A172 (cell line): ENCODE measurements at places on chromosomes 5 and 9. TPM values are rescaled to one million over a fixed set of nuclear protein-coding genes. Genes with fewer than 3 reads are reported as not detected.

Gene ITK
- total RNA-seq, result 0.19 and 0.69 TPM in 2 replicates

Gene OMD
- total RNA-seq, result not detected in 2 replicates

Gene SPARC
- 3,811 and 5,357 TPM in 2 replicates for total RNA-seq

Gene TIMD4
- not detected in 2 replicates for total RNA-seq

Gene TEX10
- 69.0 and 75.4 TPM in 2 replicates for total RNA-seq

Gene CTSV
- 41.3 and 41.7 TPM in 2 replicates for total RNA-seq

DNA sequence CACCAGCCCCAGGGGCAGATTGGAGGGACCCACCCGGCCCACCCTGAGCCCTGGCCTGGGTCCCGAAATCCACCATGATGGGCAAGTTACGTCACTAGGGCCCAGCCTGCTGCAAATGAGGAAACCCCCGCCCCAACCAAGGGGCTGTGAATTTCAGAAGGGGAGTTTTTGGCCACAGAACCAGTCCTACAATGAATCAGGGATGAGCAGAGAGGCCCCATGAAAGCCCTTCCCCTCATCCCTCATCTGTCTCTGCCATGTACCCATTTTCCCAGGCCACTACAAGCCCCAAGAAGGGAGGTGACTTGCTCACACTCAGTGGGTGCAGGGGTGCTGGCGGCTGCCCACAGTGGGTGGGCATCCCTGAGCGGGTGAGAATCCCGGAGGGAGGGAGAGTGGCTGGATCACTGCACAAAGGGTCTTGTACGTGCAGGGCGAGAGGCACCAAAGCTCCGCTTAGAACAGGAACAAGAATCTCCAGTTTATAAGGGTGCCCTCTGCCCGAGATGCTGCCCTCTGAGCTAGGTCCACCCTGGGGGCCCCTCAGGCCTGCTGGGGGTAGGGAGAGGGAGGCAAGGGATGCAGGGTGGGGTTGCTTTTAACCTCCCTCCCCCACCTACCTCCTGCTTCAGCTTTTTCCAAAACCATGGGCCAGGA lies 10.4 kb upstream of the TCF7 start:
- DNase-seq, result no peak

DNA sequence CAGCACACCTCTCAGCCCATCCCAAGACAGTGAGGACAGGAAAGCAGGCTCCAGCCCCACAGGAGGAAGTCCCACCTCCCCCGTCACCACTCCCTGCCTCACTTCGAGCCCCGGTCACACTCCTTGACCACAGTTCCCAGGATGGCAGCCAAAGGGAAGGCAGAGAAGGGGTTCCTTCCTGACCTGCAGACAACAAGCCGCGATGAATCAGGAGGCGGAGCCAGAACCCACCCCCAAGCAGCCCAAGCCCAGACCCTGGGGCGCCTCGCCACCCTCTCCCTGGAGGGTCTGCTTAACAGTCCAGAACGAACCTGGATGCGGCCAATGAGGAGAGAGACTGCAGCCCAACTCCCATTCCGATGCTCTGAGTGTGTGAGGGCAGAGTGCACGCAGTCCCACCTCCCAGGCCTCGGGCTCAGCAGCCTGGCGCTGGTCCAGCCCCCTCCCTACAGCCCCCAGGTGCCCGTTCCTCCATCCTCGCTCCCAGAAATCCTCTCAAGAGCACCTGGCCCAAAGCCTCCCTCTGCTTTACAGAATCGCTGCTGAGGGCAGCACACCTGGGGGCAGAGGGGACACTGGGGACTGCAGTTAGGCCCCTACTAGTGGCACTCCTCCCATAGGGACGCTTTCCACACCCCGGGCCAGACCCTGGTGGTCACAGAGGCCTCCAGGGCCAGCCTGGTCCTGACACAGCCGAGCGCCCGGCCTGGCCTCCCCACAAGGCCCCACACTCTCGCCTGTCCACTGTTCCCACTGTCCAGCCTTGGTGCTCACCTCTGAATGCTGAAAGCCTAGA lies 69.6 kb upstream of the LRRTM2 start:
- no peak for DNase-seq

- DNase-seq, result no peak
Observed at GRCh38 chr9:134217431-134218210, 53.3 kb upstream of the RNU6ATAC start.

- no peak for DNase-seq
Observed at GRCh38 chr5:26881901-26882300, 156.5 kb downstream of the CDH9 start.

DNA sequence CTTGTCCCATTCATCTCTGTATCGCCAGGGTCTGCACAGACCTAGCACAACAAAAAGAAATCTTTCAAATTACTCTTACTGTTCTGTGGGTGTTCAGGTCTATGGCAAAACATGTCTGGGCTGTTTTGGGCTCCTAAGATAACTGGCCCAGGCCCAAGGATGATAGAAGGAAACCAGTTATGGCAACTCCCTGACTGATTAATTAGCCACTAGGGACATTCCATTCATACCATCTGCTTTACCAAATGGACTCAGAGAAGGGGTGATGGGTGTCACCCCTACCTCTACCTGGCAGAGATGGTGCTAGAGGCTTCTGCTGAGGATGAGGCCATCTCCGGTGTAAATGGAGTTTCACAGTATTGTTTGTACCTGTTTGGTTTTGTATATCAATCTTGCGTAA lies 1.9 kb downstream of the SLC31A2 start:
- DNase-seq, result peak; percentile 27

DNA sequence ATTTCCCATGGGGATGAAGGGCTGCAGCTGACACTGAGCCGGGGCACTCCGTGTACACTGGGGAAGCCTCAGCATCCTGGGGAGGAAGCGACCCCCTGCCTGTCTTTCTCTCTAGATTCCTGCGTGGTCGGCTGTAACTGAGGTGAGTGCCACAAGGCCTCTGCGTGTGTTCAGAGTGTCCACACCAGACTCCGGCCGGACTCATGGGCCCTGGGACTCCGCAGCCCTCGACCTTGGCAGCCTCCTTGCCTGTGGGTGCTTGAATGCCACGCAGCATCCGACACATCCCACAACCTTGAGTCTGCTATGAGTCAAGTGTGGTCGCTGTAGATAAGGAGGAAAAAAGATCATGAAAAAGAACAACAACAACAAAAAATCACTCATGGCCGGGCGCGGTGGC lies 23.4 kb downstream of the PAEP start:
- peak; percentile 80 for DNase-seq

GRCh38 chr9:124220946-124221451 lies 36.8 kb upstream of the NEK6 start:
- DNase-seq, result peak; percentile 55

GRCh38 chr9:137781906-137782585 lies 95.5 kb upstream of the CACNA1B start:
- no peak for DNase-seq

DNA sequence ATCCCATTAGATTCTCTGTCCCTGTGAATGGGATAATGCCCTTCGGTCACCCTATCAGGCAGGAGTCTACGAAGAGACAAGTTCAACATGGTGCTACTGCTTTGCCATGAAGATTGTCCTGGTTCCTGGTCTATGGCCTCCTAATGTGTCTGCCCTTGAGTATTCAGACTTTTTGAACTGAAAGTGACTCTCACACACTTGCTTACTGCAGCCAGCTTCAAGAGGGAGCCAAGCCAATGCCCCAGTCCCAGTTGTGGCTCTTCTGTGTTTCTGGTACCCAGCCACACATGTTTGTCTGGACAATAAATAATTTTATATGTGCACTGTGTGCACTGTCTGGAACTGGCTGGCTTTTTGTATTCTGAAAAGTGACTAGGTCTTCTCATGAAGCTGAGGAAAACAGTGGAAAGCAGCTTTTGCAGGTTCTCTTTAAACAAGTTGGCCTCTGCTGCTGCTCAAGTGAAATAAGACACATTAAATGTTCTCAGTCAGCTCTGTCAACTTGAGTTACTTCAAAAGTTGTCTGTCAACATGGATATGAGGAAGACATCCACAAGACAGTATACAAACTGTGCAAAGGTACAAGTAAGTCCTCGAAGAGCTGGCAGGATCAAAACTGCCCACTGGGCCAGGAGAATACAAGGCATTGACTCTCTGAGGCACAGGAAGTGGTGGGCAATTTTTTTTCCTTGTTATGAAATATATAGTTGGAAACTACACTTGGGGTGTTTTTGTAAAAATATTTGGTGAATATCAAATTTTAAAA lies 60.0 kb downstream of the ZNF608 start:
- no peak for DNase-seq

- peak; percentile 58 for DNase-seq
Observed at GRCh38 chr5:164002628-164003027, 497.2 kb downstream of the MAT2B start.

GRCh38 chr9:12640016-12640587 lies 53.1 kb upstream of the TYRP1 start:
- peak; percentile 53 for DNase-seq

GRCh38 chr5:154793599-154794524 lies 38.7 kb downstream of the LARP1 start:
- DNase-seq, result peak; percentile 27

DNA sequence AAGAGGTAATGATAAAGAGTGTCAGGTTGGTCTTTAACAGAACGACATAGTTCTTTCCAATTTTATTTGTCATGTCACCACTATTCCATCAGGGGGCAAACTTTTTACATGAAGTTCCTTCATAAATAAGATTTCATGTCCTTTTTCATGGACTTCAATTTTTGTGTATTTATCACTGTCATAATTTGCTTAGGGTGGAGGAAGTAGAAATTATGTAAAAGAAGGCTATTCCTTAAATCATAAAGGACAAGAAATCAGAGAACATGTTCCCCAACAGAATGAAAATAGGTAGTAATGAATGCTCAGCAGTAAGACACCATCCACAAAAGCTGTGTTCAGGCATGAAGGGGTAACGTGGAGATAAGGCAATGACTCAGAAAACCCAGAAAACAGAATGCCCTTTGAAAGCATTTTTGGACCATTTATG lies 72.7 kb downstream of the ZFAND5 start:
- DNase-seq, result no peak

- DNase-seq, result no peak
Observed at GRCh38 chr5:11252075-11252474, 491.0 kb upstream of the DAP start.

GRCh38 chr5:147072622-147073021 lies 162.2 kb upstream of the STK32A start:
- no peak for DNase-seq

DNA sequence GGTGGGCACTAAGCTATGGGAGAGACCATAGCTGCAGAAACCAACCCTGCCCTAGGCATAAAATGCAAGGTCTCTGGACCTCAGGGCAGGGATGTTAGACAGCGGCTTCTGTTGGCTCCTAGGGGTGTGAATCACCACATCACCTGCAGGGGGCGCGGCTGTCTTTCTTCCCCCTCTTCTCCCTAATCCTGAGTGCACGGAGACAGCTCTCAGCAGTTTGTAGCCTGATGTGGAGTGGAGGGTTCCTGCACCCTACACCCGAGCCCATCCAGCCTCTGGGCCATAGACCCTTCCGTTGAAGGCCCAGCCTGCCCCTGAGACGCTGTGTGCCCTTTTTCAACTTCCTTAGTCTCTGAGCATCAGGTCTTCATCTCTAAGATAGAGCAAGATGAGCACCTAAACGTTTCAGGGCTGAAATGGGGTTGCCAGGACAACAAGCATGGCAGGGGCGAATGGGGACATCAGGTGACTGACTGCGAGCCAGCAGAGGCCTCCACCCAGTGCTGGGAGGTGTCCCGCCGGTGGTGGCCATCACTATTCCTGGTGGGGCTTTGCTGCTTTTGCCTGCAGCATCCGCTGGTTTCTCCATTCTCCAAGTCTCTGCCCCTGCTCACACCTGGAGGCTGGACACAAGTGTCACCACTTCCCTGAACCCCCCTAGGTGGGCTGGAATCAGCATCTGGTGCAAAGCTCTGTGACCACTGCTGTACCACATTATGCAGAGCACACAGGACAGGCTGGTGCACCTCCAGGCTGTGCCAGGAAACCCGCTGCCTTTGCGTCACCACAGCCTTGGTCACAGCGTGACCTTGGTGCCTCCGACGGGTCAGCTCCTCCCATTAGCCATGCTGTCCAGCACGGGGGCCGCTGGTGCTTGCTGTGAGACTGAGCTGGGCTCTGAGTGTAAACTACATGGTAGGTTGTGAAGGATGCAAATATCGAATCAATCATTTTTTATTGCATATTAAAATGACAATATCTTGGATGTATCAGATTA lies 2.5 kb upstream of the SEC16A start:
- DNase-seq, result peak; percentile 94

DNA sequence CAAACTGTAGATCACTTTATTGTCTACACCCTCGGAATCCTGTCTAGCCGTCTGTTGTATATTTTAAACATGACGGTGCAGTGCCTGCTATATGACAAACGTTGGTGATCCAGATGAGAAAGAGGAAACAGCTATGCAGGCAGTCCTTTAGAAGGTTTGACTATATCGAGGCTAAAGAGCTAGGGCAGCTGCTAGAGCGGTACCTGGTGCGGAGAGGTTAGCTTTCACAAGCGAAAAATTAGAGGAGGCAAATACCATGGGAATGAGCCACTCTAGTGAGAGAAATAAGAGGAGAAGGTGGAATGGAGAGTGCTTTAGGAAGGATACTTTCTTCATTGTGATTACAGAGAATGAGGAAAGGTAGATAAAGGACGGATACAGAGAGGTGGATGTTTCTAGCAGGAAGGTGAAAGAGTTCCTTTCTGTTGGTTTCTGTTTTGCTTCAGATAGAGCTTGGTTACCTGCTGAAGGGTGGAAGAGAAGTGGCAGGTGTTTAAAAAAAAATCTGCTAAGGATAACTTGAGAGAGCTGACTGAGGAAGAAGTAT lies 959 bp upstream of the FBXL17 start:
- no peak for DNase-seq

DNA sequence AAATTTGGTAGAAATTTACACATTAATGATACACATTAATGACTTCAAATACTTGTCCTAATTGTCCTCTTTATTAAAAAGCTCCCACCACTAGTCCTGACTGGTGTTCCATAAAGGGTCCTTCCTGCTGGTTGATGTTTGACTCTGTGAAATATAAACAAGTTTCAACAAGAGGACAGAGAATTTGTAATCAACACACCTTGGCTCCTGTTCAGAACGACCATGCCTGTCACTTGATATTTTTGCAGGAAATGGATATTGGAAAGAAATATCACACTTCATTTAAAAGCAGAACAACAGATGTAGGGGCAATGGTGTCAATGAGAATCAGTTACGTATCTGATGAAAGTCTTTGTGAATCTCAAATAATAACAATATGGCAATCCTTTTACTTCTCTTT lies 211.7 kb downstream of the ENC1 start:
- no peak for DNase-seq

DNA sequence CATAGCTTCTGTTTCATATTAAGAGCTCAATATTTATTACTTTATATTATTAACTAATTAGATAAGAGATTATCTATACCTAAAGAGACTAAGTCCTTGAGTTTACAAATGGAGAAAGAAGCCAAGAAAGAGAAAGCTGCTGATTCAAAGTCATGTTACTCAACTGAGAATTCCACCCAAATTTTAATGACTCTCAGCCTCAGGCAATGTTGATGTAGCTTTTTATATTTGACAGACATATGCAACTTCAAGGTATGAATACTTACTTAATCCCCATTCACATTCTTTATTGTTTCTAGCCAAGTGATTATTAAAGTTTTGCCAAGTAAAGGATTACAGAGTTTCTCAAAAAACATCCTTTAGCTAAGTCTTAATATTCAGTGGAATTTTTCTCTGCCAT lies 527.5 kb upstream of the NMUR2 start:
- no peak for DNase-seq

- DNase-seq, result no peak
Observed at GRCh38 chr9:110940951-110941557, 97.2 kb downstream of the LPAR1 start.

GRCh38 chr9:97484134-97484533 lies 17.3 kb upstream of the TMOD1 start:
- no peak for DNase-seq

- no peak for DNase-seq
Observed at GRCh38 chr9:98135938-98136337, 16.9 kb upstream of the TRIM14 start.
